ENCODE measurements at places on chromosomes 3 and 15. TPM values are rescaled to one million over a fixed set of nuclear protein-coding genes. Genes with fewer than 3 reads are reported as not detected.

DNA sequence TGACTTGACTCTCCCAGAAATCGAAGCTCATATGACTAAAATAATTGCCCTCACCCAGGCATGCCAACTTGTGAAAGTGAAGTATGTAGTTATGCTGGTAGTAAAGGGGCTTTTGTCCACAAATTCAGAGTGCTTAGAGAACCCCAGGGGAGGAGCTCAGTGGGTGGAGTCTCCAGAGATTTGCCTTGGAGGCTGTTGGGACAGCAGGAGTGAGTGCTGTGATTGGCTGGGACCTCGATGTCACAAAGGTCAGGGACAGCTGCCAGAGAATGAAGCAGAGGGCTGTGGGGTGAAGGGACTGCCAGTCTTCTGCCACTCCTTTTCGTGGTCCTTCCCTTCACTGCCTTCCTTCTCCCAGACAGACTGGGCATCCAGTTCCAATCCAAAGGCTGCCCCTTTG, 49.8 kb downstream of the ZNF445 start:
- no peaks in the 10 kb centered on the region for H3K27me3 ChIP-seq
- no peak for DNase-seq
- H3K27ac ChIP-seq = no peak overlapping the region
- no peaks in the 10 kb centered on the region for H3K4me1 ChIP-seq
- no peak overlapping the region for H3K4me3 ChIP-seq

DNA sequence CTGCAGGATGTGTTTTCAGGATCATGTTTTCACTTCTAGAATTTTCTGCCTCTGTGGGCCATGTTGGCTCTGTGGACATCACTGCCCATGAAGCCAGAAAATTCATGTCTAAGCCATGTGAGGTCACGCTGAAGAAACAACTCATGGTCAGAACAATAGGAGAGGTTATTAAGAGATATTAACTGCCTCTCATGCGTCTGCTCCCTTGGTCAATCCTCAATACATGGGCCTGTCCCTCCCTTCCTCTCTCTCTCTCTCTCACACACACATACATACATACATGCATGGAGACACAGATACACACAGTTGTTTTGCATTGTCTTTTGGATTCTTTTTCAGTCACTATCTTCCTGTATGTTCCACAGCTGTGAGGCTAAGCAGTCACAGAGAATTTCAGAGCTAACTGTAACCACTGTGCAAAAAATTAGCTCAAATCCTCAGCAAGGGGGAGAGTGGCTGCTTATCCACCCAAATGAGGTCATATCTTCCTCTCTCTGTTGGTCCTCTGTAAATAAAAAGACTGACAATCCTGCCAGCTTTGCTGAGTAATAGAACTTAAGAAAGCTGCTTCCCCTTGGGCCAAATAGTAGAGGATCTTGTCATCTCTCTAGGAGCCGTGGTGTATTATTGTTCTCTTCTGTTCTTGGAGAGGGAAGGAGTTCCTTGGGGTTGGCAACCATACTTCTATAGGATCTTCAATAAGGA, 45.6 kb downstream of the LRTM1 start:
- no peak overlapping the region for H3K27ac ChIP-seq
- no peaks in the 10 kb centered on the region for H3K36me3 ChIP-seq
- no peaks in the 10 kb centered on the region for H3K4me1 ChIP-seq

The LYSMD2 gene
- 7.1 TPM for total RNA-seq

The SERPINI2 gene
- total RNA-seq = 0.40 TPM

DNA sequence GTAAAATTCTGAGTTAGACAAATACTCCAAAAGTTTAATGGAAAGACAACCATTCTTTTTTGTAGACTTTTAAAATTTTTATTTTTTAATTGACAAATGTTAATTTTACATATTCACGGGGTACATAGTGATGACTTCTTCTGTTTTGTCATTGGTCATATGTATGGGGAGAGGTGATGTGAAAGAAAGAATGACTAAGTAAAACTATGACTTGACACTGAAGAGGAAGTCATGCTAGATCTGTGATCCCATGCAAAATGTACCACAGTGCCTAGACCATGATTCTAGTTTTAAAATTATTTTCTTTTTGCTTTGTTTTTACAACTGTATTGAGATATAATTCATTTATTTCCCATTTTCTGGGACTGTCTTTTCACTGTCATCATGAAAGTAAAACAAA, 281.6 kb downstream of the MBNL1 start:
- no peaks in the 10 kb centered on the region for H3K27me3 ChIP-seq
- no peak overlapping the region for H3K4me3 ChIP-seq
- H3K27ac ChIP-seq = no peak overlapping the region
- H3K4me1 ChIP-seq = no peaks in the 10 kb centered on the region

GRCh38 chr3:126110431-126111125, 26.7 kb upstream of the SLC41A3 start:
- H3K4me1 ChIP-seq = no peaks in the 10 kb centered on the region
- H3K27me3 ChIP-seq = no peaks in the 10 kb centered on the region
- H3K36me3 ChIP-seq = no peaks in the 10 kb centered on the region
- DNase-seq = peak; percentile 10
- H3K4me3 ChIP-seq = no peak overlapping the region
